Activated CD4-positive, alpha-beta T cell treated with anti-CD3 and anti-CD28 coated beads, Interleukin-2, Interleukin-6, amounts not matched to agents 100 ng/mL and 50 ng/mL, durations not matched to agents 16 hours and 8 hours (primary cell): ENCODE measurements at places on chromosomes 7 and 10.
A peak's percentile ranks its signal among the peaks of the same experiment; 100 is the strongest.

GRCh38 chr7:78585980-78586379, 787.4 kb downstream of the PHTF2 start:
- no peak for DNase-seq

- DNase-seq: no peak
Observed at GRCh38 chr7:742791-743190, 15.7 kb upstream of the PRKAR1B start.

- DNase-seq: peak; percentile 39
Observed at GRCh38 chr7:132666071-132666773, 90.0 kb upstream of the PLXNA4 start.

GRCh38 chr10:77396290-77396689, 241.3 kb downstream of the KCNMA1 start:
- DNase-seq: no peak

DNA sequence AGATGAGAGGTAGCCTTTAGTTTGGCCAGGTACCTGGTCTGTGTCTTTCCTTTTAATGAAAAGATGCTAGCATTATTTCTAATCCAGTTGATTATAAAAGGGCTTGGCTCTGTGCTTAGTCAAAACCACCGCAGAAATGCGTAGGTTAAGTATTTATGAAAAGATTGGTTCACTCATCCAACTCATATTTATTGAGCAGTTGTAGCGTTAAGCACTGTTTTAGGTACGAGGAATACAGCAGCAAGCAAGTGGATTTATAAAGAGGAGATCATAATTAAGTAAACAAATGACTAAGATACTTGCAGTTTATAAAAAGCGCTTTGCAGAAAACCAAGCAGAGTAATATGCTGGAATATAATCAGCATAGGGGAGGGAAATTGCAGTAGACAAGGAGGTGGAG, 129.8 kb downstream of the PPP1R17 start:
- no peak for DNase-seq

- DNase-seq: no peak
Observed at GRCh38 chr7:132255898-132256297, 320.4 kb downstream of the PLXNA4 start.

GRCh38 chr7:139648391-139648861, 124.9 kb downstream of the CLEC2L start:
- DNase-seq: no peak

GRCh38 chr10:19041171-19041570, 7.4 kb upstream of the MALRD1 start:
- no peak for DNase-seq

- DNase-seq: no peak
Observed at GRCh38 chr7:136342251-136342650, 365.1 kb upstream of the MTPN start.

- DNase-seq: no peak
Observed at GRCh38 chr7:99614495-99614894, 2.3 kb upstream of the ZSCAN25 start.

- no peak for DNase-seq
Observed at GRCh38 chr10:72309290-72310240, 35.8 kb downstream of the DDIT4 start.

- DNase-seq: no peak
Observed at GRCh38 chr10:118564652-118565051, 30.8 kb downstream of the PRLHR start.

DNA sequence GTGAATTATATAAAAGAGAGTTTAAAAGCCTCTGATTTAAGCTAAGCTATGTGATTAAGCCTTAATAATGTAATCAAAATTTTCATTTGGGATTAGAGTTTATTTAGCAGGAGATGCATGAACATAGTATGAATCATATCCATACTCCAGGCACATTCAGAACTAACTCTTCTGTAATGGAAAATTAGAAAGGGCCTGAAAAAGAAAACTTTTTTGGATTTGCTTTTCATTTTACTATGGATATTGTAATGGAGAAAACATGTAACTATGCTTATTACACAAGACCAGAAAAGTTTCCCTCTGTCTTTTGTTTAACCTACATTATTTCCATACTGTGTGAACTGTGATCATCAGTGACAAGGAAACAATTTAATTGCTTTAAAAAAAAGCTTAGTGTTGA, 22.0 kb downstream of the TES start:
- DNase-seq: no peak

- no peak for DNase-seq
Observed at GRCh38 chr10:17247210-17247609, 19.2 kb downstream of the VIM start.

DNA sequence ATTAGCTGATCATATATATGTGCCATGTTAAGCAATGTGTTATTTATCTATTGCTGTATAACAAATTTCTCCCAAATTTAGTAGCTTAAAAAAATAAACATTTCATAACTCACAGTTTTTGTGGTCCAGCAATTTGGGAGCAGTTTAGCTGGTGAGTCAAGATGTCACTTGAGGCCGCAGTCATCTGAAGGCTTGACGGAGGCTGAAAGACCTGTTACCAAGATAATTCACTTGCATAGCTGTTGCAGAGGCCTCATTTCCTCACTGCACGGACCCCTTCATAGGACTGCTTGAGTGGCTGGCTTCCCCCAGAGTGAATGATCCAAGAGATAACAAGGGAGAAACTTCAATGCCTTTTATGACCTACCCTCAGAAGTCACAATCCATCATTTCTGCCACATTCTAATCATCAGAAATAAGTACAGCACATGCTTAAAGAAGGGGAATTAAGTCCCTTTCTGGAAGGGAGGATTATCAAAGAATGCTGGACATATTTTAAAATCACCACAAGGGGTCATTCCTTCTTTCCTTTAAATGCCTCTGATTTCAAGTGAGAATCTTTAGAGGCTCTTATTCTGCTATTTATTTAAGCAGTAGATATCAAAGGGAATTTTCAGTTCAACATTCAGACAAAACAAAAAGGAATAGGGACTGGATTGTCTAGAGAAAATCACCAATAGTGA, 10.5 kb upstream of the SRPK2 start:
- no peak for DNase-seq

- no peak for DNase-seq
Observed at GRCh38 chr10:51075043-51075872, 971 bp downstream of the PRKG1 start.

GRCh38 chr10:61153771-61154170, 209.8 kb upstream of the RHOBTB1 start:
- no peak for DNase-seq

DNA sequence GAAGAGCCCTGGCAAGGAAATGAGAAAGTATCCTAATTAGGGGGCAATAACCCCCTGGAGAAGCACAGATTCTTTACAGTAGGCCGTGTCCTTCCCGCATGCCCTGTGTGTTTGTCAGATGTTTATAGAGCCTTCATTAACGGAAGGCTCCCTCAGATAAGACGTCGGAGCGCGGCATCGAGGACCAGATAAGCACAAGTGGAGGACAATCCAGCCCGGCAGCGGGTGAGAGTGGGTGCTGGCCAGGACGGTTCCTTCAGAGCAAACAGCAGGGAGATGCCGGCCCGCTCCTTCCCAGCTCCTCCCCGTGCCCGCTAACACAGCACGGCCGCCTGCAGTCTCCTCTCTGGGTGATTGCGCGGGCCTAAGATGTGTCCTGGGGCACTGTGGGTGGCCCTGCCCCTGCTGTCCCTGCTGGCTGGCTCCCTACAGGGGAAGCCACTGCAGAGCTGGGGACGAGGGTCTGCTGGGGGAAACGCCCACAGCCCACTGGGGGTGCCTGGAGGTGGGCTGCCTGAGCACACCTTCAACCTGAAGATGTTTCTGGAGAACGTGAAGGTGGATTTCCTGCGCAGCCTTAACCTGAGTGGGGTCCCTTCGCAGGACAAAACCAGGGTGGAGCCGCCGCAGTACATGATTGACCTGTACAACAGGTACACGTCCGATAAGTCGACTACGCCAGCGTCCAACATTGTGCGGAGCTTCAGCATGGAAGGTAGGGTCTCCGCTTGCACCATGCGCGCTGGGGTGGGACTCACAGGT, at the start of gene GDF2:
Gene GDF2 (plus strand): TSS at position 155 of the 762 bp plus-strand sequence. CDS start 215 bp downstream, at position 370.
- no peak for DNase-seq

- DNase-seq: no peak
Observed at GRCh38 chr10:110444004-110444337, 53.7 kb upstream of the DUSP5 start.

DNA sequence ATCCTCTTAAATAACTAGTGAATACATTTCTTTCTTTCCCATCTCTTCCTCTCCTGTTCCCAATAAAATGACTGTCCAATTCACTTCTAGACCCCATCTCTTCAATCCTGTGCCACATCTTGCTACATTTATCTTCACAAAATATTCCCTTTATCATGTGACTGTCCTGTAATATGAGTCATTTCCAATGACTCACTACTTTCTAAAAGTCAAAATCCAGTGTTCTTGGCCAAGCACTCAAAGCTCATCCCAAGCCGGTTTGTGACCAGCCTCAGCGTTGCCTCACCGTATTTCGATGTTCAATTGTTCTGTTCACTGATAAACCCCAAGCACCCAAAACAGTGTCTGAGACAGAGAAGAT, 104.7 kb downstream of the PARD3 start:
- DNase-seq: no peak
